GM23248 (cell line): ENCODE measurements at places on chromosomes 12 and 14. TPM values are rescaled to one million over a fixed set of nuclear protein-coding genes. Genes with fewer than 3 reads are reported as not detected.

FBRSL1 gene
- polyA plus RNA-seq, result 0.63 and 0.86 TPM in 2 replicates

CDH24 gene
- 1.0 and 1.5 TPM in 2 replicates for polyA plus RNA-seq

DNA sequence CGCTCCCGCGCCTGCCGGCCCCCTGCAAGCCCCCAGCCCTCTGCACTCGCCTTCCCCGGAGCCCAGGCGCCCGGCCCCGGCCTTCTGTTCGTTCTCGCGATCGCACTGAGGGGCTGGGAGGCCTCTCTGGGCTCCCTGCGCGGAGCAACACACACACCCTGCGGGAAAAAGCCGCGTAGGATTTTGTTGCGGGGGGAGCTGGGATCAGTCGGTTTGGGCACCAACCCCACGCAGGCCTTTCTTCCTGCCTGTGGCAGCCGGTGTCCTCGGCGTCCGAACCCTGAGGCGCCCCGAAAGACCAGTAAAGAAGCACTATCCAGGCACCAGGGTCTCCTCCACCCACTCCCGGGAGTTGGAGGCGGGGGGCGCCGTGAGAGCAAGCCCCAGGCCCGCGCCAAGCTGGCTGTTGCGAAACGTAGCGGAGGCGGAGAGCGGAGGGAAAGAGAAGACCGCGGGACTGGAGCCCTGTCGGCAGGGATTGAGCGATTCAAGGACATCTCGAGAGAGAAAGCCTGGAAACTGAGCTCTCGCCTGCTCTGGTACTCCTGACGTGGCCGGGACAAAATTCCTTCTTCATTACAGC lies 1.9 kb upstream of the HOXC5 start:
- peak overlapping the region; percentile 77 for H3K4me3 ChIP-seq
- no peaks in the 10 kb centered on the region for H3K36me3 ChIP-seq
- peaks cover 41% of the 10 kb centered on the region for H3K4me1 ChIP-seq
- H3K27me3 ChIP-seq, result no peaks in the 10 kb centered on the region
- peak overlapping the region; percentile 99 for H3K27ac ChIP-seq
- DNase-seq, result peak; percentile 95

DNA sequence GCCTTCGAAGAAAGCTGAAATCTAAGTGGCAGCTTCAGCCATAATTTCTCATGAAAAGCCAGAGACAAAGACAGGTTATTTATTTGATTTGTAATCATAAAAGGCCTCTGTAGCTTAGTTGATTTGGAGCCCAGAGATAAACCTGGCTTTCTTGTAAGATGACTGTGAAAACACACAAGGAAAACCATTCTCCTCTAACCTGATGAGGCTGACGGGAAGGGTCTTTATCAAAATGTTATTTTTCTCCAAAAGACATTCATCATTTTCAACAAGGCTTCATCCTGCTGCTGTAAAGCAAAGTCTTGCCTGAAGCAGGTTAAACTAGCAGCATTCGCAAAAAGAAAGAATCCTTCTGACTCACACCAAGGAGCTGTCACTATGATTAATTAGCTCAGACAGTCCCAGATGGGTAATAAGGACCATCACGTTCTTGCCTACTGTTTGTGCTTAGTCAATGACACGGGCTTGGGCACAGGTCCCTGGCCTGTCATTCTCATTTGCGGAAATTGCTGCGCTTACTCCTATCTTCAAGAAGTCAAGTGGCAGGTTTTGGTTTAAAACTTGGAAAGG lies 286.6 kb downstream of the C12orf75 start:
- no peak overlapping the region for H3K27ac ChIP-seq
- H3K4me1 ChIP-seq, result no peaks in the 10 kb centered on the region
- DNase-seq, result no peak
- H3K4me3 ChIP-seq, result no peak overlapping the region
- no peaks in the 10 kb centered on the region for H3K36me3 ChIP-seq

DNA sequence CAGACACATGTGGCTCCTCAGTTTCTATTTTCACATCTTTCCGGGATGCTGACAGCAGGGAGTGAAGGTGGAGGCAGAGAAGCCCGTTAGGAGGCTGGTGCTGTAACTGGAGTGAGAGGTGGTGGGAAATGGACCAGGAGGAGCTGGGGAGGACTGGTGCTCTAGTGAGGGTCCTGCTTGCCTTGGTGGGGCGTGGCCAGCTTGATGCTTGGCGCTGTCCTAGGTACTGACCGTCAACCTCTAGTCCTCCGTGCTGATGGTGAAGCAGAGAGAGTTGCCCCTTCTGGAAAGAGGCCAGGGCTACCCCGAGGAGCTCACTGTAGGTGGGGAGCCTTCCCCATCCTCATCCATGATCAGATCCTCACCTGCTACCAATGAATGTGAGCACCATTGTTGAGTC lies 1.4 kb downstream of the TRMT61A start:
- peak overlapping the region; percentile 89 for H3K4me3 ChIP-seq
- no peak overlapping the region for H3K27ac ChIP-seq
- no peaks in the 10 kb centered on the region for H3K36me3 ChIP-seq
- peak; percentile 62 for DNase-seq
- H3K27me3 ChIP-seq, result no peaks in the 10 kb centered on the region

DNA sequence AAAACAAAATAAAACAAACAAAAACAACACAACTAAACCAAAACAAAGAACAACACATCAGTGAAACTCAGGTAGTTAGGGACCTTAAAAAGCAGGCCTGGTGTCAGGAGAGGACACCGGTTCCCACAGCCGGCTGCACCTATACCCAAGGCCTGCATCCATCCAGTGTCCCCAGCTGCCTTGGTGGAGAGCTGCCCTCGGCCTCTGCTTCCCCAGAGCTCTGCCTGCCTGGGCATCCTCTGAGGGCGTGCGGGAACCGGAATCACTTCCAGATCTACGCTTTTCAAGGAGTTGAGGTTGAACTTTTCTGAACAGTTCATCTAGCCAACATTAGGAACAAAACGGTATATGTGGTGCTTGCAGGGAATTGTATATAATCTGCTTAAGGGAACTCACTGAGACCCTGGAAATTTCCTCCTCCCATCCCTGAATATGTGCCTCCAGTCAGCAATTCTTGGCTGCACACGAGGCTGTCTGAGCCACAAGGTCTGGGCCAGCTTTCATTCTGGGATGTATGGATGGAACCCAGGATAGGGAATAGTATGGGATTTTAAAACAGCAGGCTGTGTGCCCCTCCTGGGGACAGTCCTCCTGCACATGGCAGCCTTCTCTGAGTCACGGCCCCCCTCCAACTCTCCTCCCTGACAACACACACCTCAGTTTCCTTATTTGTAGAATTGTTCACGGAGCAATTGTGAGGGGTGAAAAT lies 319.0 kb upstream of the RTL1 start:
- no peak overlapping the region for H3K27ac ChIP-seq
- peaks cover 12% of the 10 kb centered on the region for H3K27me3 ChIP-seq
- no peak overlapping the region for H3K4me3 ChIP-seq
- no peak for DNase-seq
- H3K4me1 ChIP-seq, result no peaks in the 10 kb centered on the region

DNA sequence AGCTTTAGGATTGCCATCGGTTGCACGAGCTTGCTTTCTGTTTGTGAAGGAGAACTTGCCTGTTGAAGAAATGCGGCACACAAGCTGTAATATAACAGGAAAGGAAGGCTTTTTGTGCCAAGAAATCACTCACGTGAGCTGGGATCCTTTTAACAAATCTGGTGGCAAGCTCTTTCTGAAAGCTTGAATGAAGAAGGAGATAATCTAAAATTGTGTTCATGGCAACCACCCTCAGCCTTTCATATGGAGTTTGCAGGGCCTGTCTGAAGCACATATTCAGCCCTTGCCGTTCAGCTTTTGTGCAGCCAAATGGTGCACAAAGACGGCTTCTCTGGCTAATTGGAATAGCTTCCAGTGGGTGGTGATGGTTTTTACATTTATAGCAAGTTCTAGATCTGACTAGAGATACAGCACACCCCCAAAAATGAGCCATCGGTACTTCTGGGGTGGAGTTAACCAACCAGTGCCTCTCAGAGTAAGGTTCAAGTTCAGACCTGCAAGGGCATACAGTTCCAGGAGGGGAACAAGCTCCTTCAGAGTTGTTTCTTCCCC lies 107.4 kb downstream of the AEBP2 start:
- no peaks in the 10 kb centered on the region for H3K36me3 ChIP-seq
- peak overlapping the region; percentile 83 for H3K27ac ChIP-seq
- H3K4me1 ChIP-seq, result peaks cover 32% of the 10 kb centered on the region
- no peaks in the 10 kb centered on the region for H3K27me3 ChIP-seq
- peak; percentile 64 for DNase-seq

DNA sequence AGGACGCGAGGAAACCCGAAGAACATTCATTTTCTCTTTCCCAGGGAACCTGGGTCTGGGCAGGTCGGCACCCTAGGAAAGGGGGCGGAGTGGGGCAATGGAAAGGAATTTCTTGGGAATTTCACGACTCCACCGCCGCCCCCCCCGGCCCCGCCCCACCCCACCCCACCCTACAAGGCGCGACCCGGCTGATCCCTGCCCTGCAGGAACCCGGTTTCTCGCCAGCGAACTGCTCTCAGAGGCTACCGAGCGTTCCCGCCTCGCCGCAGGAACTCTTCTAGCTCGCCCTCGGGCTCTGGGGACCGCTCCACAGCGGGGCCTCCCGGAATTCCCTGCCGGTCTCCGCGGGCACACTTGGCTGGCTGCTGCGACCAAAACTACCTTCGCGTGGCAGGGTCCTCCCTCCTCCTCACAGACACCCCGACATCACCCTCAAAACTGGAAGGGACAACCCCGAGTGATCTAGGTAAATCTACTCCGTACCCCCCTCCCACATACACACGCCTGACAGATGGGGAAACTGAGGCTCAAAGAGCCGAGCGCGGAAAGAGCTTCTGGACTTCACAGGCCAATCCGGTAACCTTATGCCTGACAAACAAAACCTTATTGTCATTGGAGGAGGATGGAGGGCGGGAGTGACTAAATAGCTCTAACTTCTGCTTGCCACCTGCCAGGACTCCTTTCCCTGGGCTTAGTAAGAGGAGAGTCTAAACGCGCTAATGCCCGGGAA lies 785 bp upstream of the ACTN1 start:
- no peaks in the 10 kb centered on the region for H3K27me3 ChIP-seq
- peaks cover 56% of the 10 kb centered on the region for H3K4me1 ChIP-seq
- peak overlapping the region; percentile 91 for H3K27ac ChIP-seq
- DNase-seq, result peak; percentile 74
- no peaks in the 10 kb centered on the region for H3K36me3 ChIP-seq

- H3K27me3 ChIP-seq, result no peaks in the 10 kb centered on the region
- peaks cover 8% of the 10 kb centered on the region for H3K4me1 ChIP-seq
- DNase-seq, result no peak
- peaks cover 27% of the 10 kb centered on the region for H3K36me3 ChIP-seq
Observed at GRCh38 chr12:119682639-119683252, 14.8 kb downstream of the PRKAB1 start.

- no peak overlapping the region for H3K4me3 ChIP-seq
- no peak for DNase-seq
- H3K27ac ChIP-seq, result no peak overlapping the region
Observed at GRCh38 chr12:4856596-4856995, 53.1 kb upstream of the KCNA1 start.

DNA sequence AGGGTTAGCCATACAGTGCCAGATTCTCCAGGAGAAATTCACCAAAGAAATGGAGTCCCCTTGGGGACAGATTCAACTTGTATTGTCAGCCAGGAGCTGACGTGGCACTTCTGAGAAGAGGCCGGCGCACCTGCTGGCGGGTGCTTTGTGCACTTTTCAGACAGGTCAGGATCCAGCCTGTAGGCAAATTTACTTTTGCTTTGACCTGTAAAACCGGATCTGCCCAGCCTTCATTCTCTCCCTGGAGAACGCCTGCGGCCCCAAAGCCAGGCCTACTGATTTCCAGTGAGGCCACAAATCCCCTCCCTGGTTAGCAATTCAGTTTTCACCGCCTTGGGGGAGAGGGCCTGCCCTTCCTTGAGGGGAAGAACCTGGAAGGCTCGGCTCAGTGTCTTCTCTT lies 17.4 kb downstream of the P2RX4 start:
- no peaks in the 10 kb centered on the region for H3K36me3 ChIP-seq
- no peak for DNase-seq
- H3K27ac ChIP-seq, result no peak overlapping the region
- no peaks in the 10 kb centered on the region for H3K4me1 ChIP-seq
- H3K4me3 ChIP-seq, result no peak overlapping the region

DNA sequence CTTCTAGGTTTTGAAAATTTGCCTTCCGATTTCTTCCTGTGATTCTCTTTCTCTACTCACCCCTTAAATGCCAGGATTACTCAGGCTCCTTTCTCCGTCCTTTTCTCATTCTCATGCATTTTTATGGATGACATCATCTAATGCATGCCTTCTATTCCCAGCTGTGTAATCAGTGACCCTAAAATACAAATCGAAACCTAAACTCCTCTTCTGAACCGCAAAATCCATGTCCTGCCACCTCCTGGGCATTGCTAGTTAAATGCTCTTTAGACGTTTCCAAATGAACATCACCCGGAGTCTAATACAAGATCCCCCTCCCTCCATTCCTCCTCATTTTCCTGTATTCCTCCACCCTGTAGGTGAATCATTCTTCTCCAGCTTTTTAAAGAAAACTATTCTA lies 1703.1 kb upstream of the FLRT2 start:
- H3K36me3 ChIP-seq, result no peaks in the 10 kb centered on the region
- no peaks in the 10 kb centered on the region for H3K4me1 ChIP-seq
- H3K4me3 ChIP-seq, result no peak overlapping the region

DNA sequence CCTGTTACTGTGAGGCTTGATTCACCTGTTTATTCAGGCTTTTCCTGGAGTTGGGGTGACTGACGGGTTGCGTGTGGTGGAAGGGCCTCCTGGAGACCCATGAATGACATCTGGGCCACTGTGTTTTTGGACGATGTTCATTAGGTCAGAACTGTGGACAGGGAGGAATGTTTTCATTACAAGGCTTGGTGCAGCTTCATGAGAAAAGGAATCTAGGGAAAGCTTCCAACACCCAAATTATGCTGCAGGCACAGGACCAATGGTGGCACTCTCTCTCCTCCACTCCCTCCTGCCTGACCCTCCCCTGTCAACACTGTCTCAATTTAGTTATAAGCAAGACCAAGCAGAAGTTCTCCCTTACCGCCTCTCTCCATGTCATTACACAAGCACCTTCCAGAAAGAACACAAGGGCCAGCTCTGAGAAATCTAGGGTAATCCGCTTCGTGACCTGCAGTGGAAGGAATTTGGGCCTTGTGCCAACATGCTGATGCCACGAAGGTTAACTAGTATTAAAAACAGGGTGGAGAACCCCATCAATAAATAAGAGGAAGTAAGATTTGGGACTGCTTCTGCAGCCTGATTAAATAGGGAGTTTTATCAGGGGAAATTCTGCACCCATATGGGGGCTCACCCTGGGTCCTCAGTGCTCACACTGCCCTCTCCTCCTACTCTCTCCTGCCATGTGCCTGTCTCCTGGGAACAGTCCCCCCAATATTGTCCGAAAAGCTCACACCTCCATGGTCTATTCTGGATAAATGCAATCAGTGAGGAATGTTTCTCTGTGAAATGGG lies 200.3 kb downstream of the KTN1 start:
- peaks cover 9% of the 10 kb centered on the region for H3K27me3 ChIP-seq
- H3K4me3 ChIP-seq, result no peak overlapping the region
- no peak overlapping the region for H3K27ac ChIP-seq
- DNase-seq, result peak; percentile 72
- H3K4me1 ChIP-seq, result no peaks in the 10 kb centered on the region
- no peaks in the 10 kb centered on the region for H3K36me3 ChIP-seq

- H3K27me3 ChIP-seq, result no peaks in the 10 kb centered on the region
- no peak for DNase-seq
- no peak overlapping the region for H3K4me3 ChIP-seq
- H3K27ac ChIP-seq, result no peak overlapping the region
- peaks cover 13% of the 10 kb centered on the region for H3K4me1 ChIP-seq
Observed at GRCh38 chr14:105334383-105335230, 20.1 kb downstream of the PACS2 start.

GRCh38 chr14:45251912-45252311 lies 1.1 kb downstream of the MIS18BP1 start:
- peak overlapping the region; percentile 94 for H3K27ac ChIP-seq
- peak overlapping the region; percentile 84 for H3K4me3 ChIP-seq
- peaks cover 29% of the 10 kb centered on the region for H3K4me1 ChIP-seq

- peaks cover 44% of the 10 kb centered on the region for H3K4me1 ChIP-seq
- H3K36me3 ChIP-seq, result 0 out of 2 replicates have a peak, but pooled peaks cover 6% of the 10 kb centered on the region
Observed at GRCh38 chr12:6928022-6928702, 403 bp downstream of the ATN1 start.
